Activated T-cell treated with anti-CD3 and anti-CD28 coated beads, Interleukin-2, amount 50 U/mL, for 1 hour (primary cell): ENCODE measurements at places on chromosomes 2 and 18.

DNA sequence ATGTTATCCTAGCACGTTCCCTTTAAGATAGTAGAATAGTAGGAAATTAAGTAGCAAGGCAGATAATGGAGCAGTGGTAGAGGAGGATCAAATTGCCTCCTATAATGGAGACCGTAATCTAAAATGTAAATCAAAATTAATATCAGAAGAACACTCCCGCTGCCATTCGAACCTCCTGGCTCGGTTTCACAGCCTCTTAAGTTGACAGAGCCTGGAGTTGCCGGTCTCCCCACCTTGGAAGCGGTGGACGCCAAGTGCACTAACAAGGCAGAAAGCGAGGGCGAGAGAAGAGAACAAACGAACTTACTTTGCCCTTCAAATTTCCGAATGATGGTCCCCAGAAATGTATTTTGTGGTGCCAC is 450 bp downstream of the KCNH7 start:
- DNase-seq = no peak

DNA sequence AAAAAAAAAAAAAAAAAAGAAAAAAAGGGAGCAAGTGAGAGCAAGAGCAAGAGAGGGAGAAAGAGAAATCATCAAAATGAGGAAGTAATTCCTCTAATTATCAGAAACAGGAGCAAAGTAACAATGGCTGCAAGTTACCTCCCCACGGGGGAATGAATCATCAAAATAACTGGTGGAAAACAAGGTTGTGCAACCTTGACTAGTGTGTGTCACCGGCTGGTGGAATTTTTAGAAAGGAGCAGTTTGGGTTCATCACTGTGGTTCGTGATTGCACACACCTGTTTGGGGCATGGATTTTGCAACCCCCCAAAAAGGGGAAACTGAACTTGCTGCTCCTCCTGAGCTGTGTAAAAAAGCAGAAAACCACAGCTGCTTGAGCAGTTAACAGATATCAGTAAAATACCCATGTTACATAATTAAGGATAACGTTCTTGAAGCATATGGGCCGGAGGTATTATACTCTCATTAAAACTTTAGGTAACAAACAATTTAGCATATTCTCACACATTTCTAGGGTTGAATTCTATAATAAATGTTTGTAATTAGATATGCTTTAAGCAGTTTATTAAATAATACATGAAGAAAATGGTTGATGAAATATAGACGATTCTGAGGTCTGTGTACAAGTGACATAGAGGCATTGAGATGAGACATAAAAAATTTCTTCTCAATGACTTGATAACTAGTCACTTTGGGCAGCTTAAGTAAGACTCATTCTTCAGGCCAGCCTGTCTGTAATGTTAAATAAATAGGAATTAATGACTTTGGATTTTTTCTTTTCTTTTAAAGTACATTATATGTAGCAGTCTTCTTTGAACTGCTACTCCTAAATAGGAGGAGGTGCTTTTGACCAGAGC is 184.2 kb upstream of the ZEB2 start:
- no peak for DNase-seq

GRCh38 chr2:39849982-39850526 is 71.0 kb upstream of the THUMPD2 start:
- no peak for DNase-seq

GRCh38 chr2:216671791-216672343 is 23.5 kb downstream of the IGFBP5 start:
- no peak for DNase-seq

- DNase-seq = no peak
Measured at GRCh38 chr2:53641290-53641689, 126.3 kb upstream of the CHAC2 start.

DNA sequence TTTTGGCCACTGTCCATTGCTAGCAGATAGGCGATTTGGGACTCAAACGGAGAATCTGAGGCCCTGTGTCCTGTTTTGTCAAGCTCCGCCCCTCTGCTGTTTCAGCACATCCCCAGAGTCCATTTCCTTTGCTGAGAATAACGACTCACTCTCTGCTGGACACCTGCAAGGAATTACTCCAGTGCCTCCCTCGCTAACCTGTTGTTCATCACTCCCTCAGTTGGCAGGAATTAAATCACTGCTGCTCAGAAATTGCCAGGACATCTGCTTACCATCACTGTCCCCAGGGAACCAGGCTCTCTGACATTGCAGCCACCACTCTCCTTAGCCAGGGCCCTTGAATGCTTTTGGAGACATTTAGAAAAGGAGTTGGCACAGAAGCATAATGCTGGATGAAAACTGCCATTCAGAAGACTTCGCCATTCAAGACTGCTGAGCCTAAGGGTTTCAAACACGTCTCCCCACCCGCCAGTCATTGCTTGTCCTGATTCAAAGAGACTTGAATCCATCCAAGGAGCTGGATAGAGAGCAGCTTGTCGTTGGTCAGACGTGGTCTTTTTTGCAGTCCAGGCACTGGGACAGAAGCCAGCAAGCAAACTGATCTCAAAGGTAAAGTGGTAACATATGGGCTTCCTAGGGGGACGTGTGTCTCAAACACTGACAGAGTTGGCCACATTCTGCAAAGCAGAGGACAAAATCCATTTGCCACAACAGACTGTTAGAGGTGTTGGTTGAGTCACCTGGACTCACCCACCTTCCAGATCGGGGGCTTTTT is 155.3 kb downstream of the UXS1 start:
- DNase-seq = no peak
